M059J (cell line): ENCODE measurements at places on chromosomes 3 and 15.

- no peak for DNase-seq
Observed at GRCh38 chr3:126533506-126533905, 9.6 kb downstream of the CHST13 start.

DNA sequence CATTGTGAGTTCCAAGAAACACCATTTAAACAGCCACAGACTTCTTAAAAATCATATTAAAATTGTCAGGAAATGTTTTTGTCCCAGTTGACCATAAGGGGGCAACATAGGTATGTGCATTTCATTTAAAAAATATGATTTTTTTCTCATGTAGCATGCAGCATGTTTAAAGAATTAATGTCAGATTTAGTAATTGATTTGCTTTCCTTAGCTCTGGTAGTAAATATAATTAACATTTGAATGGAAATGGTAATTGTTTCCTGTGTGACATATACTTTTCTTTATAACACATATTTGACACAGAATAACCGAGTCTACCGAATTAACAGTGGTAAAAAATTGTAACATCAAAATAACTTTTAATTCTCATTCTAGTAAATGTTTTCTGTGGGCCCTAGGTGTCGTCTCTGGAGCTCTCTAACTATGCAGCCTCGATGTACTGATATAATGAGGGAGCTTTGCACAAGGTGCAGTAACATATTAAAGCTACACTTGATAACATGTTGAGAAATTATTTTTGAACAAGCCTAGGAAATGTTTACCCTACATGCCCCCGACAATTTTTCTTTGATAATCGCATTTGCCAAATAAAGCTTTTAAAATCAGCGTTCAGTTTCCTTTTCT, 34.9 kb downstream of the NXPE3 start:
- DNase-seq, result peak; percentile 42

DNA sequence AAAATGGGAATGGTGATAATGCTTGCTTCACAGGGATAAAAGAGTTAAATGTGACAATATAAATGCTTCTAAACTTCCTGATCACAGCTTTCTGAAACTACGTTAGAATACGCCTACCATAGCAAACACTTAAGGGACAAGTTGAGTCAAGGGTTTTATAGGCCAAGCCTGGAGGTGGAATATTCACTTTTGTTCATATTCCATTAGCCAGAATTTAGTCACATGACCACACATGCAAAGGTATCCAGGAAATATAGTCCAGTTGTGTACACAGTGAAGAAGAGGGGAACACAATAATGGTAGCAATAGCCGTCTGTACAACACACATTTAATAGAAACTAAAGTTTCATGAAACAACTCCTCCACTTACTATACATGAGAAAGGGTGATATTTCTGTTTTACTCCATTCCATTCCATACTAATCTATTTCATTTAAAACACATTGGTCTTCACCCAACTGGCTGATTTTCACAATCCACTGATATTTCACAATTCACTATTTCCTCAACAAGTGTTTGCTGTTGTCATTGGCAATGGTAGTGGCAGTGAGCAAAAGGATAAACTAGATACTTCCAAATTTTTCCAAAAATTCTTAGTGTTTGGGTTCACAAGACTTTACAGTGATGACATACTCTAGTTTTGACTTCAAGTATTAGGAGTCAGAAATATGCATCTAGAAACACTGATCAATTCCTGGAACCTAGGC, 270.9 kb downstream of the ERC2 start:
- DNase-seq, result no peak

DNA sequence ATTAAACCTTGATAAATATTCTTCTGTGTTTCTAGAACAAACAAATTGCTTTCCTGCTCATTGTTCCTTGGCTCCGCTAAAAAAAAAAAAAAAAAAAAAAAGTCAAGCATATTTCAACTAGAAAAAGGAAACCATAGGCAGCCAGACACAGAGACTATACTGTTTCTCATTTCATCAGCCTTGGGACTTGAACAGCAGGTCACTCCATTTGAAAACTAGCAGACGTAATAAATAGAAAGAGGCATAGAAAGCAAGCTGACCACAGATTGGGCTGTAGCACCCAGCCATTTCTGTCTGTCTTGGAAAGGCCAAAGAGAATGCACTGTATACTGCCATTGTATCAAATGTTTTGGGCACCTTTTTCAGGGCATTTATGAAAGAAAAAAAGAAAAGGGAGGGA, 697.1 kb downstream of the NLGN1 start:
- DNase-seq, result no peak

- DNase-seq, result no peak
Observed at GRCh38 chr15:29055876-29056275, 170.1 kb downstream of the APBA2 start.

DNA sequence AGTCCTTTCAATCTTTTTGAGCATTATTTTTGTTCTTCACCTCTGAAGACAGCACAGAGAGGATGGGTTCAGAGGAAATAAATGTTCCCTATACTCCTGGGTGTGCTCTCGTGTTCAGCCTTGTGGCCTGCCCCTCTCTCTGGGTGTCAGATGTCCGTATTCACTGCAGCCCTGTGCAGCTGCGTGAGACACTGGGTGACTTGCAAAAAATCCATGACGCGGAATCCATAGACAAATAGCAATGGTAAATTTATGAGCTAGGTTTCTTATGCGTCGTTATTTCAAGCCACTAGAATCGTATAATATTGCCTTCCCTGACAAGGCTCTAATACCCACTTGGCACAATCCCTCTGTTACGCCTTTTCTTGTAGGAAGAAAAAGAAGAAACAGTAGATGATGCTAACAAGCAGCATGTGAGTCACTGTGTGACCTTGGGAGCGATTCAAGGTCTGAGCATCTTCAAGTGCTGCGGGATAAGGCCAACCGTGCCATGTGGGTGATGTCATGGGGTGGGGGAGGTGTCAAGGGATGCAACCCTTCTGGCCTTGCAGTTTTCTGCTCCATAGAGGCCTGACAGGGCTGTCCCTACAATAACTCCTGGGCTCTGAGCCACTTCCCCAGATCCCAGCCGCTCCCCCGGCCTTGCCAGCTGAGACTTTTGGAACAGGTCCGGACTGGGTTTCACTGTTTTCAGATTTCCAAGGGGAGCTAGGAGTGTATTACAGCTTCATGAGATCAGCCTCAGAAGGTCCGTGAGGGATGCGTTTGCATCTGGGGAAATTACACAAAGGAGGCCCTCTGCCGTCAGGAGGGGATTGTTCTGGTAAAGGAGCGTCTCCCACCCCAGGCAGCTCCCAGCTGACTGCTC, 47.6 kb upstream of the POMGNT2 start:
- DNase-seq, result peak; percentile 50

GRCh38 chr3:186107215-186108105, 1.4 kb downstream of the ETV5 start:
- peak; percentile 81 for DNase-seq

- DNase-seq, result no peak
Observed at GRCh38 chr3:136621628-136622027, 130.6 kb downstream of the STAG1 start.

DNA sequence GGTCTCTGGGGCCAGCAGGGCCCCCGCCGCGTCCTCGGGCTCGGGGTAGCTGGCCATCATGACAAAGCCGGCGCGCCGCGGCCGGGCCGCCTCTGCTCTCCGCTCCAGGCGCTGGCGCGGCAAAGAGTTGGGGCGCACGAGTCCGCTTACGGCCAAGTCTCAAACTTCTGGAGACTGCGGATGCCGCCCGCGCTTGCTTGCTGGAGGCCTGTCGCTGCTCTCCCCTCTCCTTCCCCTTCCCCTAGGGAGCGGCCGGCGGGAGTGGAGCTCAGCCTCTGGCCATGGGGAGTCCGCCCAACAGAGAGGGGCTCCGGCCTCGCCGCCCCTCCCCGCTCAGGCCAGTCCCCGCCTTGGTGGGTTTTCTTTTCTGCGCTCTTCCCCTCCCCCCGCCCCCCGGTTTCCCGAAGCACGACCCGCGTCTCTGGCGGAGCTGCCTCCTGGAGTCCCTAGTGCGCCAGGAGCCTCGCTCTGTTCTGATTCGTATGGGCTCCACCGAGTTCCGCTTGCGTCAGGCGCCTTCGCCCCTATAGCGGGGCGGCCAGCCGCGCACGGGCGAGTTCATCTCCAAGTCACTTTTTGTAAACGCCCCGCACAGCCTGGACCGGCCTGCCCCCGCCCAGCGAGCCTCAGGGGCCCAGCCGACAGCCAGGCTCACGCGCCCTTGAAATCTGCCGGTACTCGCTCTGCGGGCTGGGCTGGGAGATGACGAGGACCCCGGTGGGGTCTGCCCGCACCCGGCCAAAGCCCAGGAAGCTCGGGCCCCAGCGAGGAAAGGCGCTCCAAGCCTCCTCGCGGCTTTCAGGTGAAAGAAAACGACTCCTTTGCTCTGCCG, at the start of the genes FOXL2 and FOXL2NB:
TSS of gene FOXL2 (minus strand) at position 475 of the 832 bp plus-strand sequence. CDS start at position 60, 415 bp downstream.
TSS of gene FOXL2NB (plus strand) at position 555 of the 832 bp plus-strand sequence. CDS start at position 703, 148 bp downstream.
- DNase-seq, result peak; percentile 64

DNA sequence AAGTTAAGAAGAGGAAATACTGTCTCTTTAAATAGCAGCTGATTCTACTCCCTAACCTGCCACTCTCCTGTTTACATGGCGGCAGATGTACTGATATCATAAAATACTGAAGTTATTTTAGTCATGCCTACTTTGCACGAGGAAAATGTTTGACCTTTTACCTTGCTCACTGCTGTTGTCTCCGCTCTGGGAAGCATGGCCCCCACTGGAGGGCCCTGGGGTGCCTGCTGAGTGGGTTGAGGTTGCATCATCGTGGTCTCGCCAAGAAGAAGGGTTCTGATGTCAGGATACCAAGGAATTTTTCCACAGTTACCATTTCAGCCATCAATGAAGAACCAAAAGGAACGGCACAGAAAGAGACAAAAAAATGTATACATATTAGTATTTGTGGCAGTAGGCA, 16.7 kb downstream of the MEIS2 start:
- no peak for DNase-seq

DNA sequence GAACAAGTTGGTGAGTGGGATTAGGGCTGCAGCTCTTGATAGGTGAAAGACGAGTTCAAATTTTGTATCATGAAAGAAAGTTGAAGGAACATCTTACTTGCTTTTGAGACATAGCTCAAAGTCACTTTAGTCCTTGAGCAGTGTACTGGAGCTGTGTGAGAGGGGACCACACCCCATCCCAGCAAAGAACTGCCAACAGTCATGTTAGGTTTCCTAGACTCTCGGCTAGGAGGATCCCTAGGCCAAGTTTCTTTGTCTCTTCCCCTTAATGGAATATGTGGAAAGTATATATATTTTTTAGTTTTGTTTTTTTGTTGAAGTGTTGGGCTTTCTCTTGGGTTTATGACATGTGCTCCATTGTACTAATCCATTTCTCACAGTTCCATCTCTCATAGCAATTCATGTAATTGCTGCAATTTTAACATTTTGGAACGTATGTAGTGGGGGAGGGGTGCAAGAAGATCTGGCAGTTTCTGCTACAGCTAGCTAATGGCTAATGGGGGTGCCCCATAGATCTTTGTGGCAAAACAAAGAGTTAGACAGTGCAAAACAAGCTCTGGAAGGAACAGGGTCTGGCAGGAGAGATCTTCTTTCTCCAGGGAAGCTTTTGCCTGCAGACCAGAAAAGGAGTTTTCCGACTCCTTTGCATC, 25.1 kb downstream of the TLNRD1 start:
- DNase-seq, result no peak

DNA sequence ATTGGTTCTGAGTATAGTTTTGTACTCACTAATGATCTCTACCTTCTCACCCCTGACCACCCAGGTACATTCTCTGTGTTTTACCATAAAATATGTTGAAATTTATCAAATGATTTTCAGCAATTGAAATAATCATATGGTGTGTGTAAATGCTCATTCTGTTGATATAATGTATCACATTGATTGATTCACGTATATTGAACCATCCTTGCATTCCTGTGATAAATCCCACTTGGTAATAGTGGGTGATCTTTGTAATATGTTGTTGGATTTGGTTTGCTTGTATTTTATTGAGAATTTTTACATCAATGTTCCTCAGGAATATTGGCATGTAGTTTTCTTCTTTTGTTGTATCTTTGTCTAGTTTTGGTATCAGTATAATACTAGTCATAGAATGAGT, 1497.6 kb downstream of the OTOL1 start:
- DNase-seq, result no peak

DNA sequence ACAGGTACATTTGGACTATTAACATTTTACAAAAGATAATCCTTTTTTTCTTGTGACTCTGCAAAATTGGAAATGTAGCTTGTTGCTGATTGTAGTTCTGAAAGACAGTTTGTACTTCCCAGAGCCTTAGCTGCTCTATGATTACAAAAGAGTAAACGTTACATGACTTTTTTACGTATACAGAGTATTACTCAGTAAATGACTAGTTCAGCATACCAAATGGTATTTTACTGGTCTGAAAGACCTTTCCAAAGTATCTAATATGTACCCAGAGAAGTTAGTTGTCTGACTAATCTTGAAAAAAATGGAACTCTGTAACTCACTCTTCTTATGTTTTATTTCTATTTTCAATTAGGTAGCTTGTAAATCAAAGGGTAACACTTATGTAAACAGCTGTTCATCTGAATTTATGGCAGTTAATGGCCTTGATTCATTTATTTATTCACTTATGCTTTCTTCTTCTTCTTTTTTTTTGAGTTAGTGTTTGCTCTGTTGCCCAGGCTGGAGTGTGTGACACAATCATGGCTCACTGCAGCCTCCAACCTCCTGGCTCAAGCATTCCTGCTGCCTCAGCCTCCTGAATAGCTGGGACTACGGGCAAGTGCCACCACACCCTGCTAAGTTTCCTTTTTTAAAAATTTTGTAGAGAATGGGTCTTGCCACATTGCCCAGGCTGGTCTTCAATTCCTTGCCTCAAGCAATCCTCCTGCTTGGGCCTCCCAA, 151.7 kb downstream of the C3orf38 start:
- no peak for DNase-seq

DNA sequence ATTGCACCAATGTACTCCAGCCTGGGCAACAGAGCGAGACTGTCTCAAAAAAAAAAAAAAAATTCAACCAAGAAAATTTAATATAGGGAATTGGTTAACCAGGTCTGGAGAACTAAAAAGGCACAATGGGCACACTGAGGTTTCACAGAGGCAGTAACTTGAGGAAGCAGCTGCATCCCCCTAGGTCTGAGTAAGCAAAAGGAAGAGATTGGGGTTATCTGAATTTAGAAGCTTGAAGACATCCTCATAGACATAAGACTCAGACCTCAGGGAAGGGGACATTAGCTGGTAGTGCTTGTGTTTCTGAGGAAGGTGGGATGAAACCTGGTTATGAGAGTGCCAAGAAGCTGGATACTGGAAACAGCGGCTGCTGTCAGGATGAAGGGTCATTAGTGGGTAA, 50.1 kb upstream of the LEKR1 start:
- no peak for DNase-seq

- DNase-seq, result peak; percentile 85
Observed at GRCh38 chr3:109532257-109533216, 195.2 kb upstream of the DPPA4 start.

DNA sequence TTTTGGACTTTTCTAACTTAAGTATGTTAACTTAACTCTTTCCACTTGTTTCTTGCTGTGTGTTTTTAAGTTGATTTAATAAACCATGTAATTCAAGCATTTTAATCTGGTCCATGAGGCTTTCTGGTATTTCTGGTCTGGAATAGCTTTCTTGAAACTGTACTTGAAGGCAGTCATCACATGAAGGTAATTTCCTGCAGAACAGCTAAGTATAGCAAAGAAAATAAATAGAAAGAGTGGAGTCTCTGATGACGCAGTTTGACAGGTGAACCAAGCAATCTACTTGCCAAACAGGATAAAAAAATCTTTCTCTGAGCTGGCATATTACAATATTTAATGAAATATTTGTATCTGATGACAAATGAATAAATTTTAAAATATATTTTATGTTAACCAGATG, 74.9 kb downstream of the BTLA start:
- DNase-seq, result no peak
